ENCODE measurements at places on chromosomes 2 and 18. TPM values are rescaled to one million over a fixed set of nuclear protein-coding genes. Genes with fewer than 3 reads are reported as not detected.

Gene NPPC
- total RNA-seq = not detected

Gene PPP1R1C
- not detected for total RNA-seq

DNA sequence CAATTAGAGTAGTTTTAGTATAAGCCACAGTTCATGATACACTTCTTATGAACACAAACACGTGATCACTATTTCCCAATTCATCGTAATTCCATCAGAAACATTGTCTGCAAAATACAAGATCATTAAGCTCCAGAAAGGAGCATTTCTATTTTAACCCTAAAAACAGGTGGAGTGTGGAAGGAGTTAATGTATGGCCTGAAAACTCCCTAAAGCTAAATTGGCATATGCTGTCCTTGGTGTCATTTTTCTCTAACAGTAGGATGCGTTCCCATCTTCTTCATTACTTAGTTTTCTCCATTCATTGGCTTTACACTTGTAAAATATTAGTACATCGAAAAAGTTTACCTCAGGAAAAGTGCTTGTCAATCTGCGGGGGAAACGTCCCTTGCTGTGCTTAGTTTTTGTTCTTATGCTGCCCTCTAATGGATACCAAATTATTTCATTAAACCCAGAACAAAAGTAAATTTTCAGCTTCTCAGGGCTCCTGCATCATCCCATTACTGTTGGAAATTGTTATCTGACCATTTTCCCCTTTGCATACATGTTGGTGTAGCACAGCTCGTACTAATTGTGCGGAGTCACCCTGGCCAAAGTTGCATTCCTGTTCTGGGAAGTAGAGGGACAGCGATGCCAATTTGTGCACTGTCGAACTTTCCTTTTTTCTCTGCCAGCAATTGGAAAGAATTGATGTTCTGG, 153.4 kb downstream of the GPD2 start:
- no peak overlapping the region for H3K4me3 ChIP-seq
- peaks cover 3% of the 10 kb centered on the region for H3K4me1 ChIP-seq
- no peaks in the 10 kb centered on the region for H3K27me3 ChIP-seq

- H3K4me1 ChIP-seq = no peaks in the 10 kb centered on the region
- H3K4me3 ChIP-seq = no peak overlapping the region
- H3K36me3 ChIP-seq = no peaks in the 10 kb centered on the region
- no peaks in the 10 kb centered on the region for H3K27me3 ChIP-seq
- no peak overlapping the region for H3K27ac ChIP-seq
- DNase-seq = no peak
Measured at GRCh38 chr2:84116143-84116542, 342.9 kb downstream of the SUCLG1 start.

- no peak overlapping the region for H3K4me3 ChIP-seq
- H3K27me3 ChIP-seq = peaks cover 13% of the 10 kb centered on the region
- H3K4me1 ChIP-seq = no peaks in the 10 kb centered on the region
- H3K27ac ChIP-seq = no peak overlapping the region
- H3K36me3 ChIP-seq = no peaks in the 10 kb centered on the region
- no peak for DNase-seq
Measured at GRCh38 chr2:54403512-54404238, 52.5 kb upstream of the SPTBN1 start.

Measured in activated CD4-positive, alpha-beta T cell treated with anti-CD3 and anti-CD28 coated beads, Interleukin-2, amount 10 ng/mL, durations not matched to agents 7 days and 5 days (primary cell).